Gastroesophageal sphincter (tissue), 4 donors: ENCODE measurements at places on chromosomes 1 and 21.

GRCh38 chr1:40980068-40980452 is 564 bp downstream of the CTPS1 start:
- peaks cover 62% of the 10 kb centered on the region for H3K4me1 ChIP-seq
- ATAC-seq, result peak; percentile 38
- peak overlapping the region; percentile 93 for H3K27ac ChIP-seq
- H3K36me3 ChIP-seq, result peaks cover 12% of the 10 kb centered on the region
- H3K27me3 ChIP-seq, result no peaks in the 10 kb centered on the region

- no peaks in the 10 kb centered on the region for H3K4me1 ChIP-seq
- H3K27me3 ChIP-seq, result peaks cover 31% of the 10 kb centered on the region
- ATAC-seq, result peak; percentile 72
- peaks cover 35% of the 10 kb centered on the region for H3K36me3 ChIP-seq
These were observed 6.8 kb upstream of the ACKR1 start for GRCh38 chr1:159197561-159198557.

GRCh38 chr1:116498789-116499628 is 71.8 kb downstream of the CD58 start:
- no peaks in the 10 kb centered on the region for H3K27me3 ChIP-seq
- no peaks in the 10 kb centered on the region for H3K36me3 ChIP-seq
- no peak overlapping the region for H3K27ac ChIP-seq

DNA sequence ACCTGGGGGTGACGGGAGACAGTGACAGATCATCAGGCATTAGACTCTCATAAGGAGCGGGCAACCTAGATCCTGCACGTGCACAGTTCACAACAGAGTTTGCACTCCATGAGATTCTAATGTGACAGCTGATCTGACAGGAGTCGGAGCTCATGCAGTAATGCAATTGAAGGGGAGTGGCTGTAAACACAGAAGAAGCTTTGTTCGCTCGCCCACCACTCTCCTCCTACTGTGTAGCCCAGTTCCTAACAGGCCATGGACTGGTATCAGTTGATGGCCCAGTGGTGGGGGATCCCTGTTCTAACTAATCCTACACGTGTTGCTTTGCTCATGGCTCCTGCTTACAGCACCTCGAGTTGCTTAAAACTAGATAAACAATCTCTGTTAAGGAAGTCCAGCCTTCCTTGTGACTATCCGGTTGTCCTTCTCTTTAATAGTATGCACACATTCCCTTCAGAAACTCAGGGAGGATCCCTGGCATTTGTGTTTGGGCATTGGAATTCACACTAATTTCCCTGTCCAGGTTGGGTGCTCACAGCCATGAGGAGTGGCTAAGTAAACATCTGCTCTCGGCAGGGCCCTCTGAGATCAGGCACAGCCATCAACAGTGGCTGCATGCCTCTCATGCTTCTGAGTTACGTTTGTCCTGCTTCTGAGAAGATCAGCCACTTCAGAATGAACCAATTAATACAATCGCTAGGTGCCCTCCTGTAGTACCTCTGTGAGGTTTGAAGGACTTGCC is 21.1 kb upstream of the F3 start:
- H3K4me3 ChIP-seq, result no peak overlapping the region
- H3K27ac ChIP-seq, result no peak overlapping the region

GRCh38 chr1:64941461-64942117 is 24.8 kb downstream of the JAK1 start:
- ATAC-seq, result no peak
- no peak overlapping the region for H3K4me3 ChIP-seq
- no peaks in the 10 kb centered on the region for H3K36me3 ChIP-seq
- no peak overlapping the region for H3K27ac ChIP-seq
- H3K27me3 ChIP-seq, result no peaks in the 10 kb centered on the region

- no peak overlapping the region for H3K4me3 ChIP-seq
- H3K27ac ChIP-seq, result no peak overlapping the region
- H3K36me3 ChIP-seq, result no peaks in the 10 kb centered on the region
- H3K27me3 ChIP-seq, result peaks cover 18% of the 10 kb centered on the region
These were observed 18.6 kb downstream of the CD247 start for GRCh38 chr1:167499664-167500101.

DNA sequence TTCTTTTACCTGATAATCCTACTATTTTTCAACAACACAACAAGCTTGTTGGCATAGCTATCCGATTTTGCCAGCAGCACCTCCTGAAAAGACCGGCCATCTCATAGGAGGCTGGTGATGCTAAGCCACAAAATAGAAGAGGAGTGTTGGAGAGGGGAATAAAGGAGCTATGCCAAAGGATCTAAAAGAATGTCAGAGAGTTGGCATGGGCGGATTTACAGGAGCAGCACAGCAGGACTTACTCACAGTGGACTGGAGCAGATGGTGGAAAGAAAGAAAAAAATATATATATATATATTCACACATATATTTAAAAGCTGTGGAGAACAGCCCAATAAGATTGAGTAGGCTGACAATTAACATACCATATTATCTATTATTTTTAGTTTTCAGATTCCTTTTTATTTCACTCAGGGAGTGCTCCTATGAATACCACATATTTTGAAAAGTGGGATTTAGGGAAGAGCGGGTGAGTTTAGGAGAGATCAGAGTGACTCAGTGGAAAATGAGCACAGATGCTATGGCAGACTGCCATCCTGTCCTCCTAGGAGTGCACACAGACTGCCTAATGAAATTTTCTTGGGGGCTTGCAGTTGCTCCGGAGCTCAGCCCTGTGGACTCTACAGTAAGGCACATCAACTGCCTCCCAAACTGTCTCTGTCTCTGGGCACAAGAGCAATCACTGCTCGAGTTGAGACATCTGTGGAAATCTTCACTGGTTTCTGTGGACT is 394.4 kb upstream of the CHRM3 start:
- H3K27me3 ChIP-seq, result no peaks in the 10 kb centered on the region
- no peak for ATAC-seq
- H3K4me3 ChIP-seq, result no peak overlapping the region
- H3K36me3 ChIP-seq, result no peaks in the 10 kb centered on the region

DNA sequence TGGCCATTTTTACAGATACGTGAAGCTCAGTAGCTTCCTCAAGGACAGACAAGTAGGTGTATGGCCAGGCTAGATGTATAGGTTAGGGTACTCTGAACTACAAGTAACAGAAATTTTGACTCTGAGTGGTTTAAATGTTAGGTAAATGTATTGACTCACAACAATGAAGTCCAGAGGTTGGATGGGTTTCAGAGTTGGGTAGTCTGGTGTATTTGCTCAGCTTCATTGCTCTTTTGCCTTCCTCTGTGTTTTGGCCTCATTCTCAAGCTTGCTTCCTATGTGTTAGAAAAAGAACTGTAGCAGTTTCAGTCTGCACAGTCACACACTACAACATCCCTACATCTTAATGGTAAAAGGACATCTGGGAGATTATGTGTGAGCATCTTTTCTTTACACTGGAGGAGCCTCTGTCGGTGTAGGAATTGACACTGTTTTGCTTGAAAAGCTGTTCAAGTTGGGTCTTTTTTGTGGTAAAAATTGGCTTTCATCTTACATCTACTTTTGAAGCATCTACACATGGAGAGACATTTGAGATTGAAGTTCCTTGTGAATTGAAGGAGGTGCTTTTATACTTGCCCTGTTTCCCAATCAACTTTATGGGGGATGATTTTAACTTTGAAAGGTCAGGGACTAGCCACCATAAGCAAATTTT is 64.4 kb downstream of the MAST2 start:
- no peak for ATAC-seq
- no peaks in the 10 kb centered on the region for H3K27me3 ChIP-seq
- H3K4me3 ChIP-seq, result no peak overlapping the region
- H3K36me3 ChIP-seq, result no peaks in the 10 kb centered on the region

- no peaks in the 10 kb centered on the region for H3K27me3 ChIP-seq
- peaks cover 6% of the 10 kb centered on the region for H3K4me1 ChIP-seq
- H3K36me3 ChIP-seq, result no peaks in the 10 kb centered on the region
- H3K4me3 ChIP-seq, result no peak overlapping the region
These were observed 83.7 kb upstream of the LRRC8D start for GRCh38 chr1:89736937-89737733.

DNA sequence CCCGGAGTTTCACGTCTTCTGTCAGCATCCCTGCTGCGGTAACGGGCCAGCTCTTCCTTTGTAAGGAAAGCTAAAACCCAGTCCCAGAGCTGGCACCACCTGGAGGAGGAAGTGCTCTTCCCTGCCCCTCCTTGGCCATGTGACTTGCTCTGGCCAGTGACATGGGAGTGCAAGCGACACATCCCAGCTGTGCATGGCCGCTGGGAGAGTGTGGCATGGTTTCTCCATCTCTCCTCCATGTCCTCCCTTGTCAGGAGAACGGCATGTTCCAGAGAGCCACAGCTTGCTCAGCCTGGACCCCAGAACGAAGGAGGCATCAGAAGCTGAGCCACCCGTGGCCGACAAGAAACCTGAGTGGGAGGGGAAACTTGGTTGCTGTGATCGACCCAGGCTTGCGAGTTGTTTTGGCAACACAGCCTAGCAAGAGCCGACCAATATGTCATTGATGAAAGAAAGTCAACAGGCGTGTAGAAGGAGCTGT is 2.7 kb upstream of the PRXL2B start:
- peaks cover 42% of the 10 kb centered on the region for H3K4me1 ChIP-seq
- H3K27ac ChIP-seq, result no peak overlapping the region
- H3K4me3 ChIP-seq, result no peak overlapping the region
- H3K27me3 ChIP-seq, result peaks cover 23% of the 10 kb centered on the region
- peaks cover 5% of the 10 kb centered on the region for H3K36me3 ChIP-seq

DNA sequence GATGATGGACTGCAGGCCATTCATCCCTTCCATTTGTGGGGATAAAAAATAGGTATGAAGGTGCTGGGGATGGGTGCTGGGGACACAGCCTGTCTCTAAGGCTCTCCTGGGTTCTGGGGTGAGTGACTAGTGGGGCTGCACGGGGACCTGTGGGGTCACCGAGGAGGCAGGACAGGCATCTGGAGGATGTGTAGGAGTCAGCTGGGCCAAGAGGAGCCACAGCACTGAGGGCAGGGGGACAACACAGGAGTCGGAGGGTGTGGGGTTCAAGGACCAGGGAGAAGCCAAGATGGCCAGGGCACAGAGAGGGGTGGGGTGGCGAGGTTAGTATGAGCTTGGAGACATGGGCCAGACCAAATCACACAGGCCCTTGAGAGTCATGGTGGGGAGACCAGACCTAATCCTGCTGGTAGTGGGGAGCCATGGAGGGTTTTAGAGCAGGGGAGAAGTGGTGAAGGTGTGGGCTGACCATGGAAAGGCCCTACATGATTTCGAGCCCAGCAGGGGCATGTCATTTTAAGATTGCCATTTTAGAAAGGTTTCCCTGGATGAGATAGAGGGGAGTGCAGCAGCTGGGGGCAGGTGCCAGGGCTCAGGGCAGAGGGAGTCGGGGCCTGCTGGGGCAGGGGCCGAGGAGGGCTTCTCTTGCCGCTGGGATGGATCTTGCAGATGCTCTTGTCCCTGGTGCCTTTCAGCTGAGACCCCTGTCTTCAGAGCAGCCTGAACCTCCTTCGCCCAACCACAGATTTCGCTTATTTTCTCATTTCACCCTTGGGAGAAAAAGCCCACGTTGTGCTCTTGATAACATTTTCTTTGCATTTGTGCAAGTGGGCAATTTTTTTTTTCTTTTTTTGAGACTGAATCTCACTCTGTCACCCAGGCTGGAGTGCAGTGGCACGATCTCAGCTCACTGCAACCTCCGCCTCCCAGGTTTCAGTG is 22.7 kb downstream of the SERINC2 start:
- peaks cover 4% of the 10 kb centered on the region for H3K27me3 ChIP-seq
- no peak overlapping the region for H3K27ac ChIP-seq
- no peaks in the 10 kb centered on the region for H3K4me1 ChIP-seq
- H3K4me3 ChIP-seq, result no peak overlapping the region
- H3K36me3 ChIP-seq, result no peaks in the 10 kb centered on the region
- ATAC-seq, result no peak

- H3K27ac ChIP-seq, result no peak overlapping the region
- no peak for ATAC-seq
- H3K4me1 ChIP-seq, result no peaks in the 10 kb centered on the region
- no peaks in the 10 kb centered on the region for H3K36me3 ChIP-seq
- H3K4me3 ChIP-seq, result no peak overlapping the region
- H3K27me3 ChIP-seq, result peaks cover 27% of the 10 kb centered on the region
These were observed 13.6 kb downstream of the RD3 start for GRCh38 chr1:211478376-211478775.

GRCh38 chr1:53142226-53142853 is at the start of gene SLC1A7:
Gene SLC1A7, minus strand, starts transcription at chr1:53142638. Its CDS starts 189 bp downstream, at chr1:53142449.
- no peak for ATAC-seq
- H3K27me3 ChIP-seq, result no peaks in the 10 kb centered on the region
- H3K27ac ChIP-seq, result peak within 1 kb of the TSS; percentile 33
- no peaks in the 10 kb centered on the region for H3K36me3 ChIP-seq
- no peak within 1 kb of the TSS for H3K4me3 ChIP-seq

DNA sequence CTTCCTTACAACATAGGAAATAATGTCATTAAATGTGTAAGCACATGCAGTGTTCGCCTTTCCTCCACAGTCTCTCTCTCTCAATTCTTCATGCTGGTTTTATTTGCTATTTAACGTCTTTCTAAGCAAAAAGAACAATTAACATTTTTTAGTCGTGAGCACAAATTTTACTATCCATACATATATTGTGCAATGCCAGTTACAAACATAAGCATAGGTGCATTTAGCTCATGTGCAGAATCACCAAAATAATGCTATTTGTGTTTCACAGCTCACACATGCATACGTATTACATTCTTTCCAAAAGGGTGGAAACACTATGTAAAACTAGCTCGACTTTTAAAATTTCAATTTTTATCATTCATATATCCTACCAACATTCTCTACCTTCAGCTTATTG is 52.1 kb downstream of the MROH9 start:
- no peaks in the 10 kb centered on the region for H3K27me3 ChIP-seq
- no peak overlapping the region for H3K4me3 ChIP-seq
- H3K27ac ChIP-seq, result no peak overlapping the region
- ATAC-seq, result no peak
- no peaks in the 10 kb centered on the region for H3K4me1 ChIP-seq

DNA sequence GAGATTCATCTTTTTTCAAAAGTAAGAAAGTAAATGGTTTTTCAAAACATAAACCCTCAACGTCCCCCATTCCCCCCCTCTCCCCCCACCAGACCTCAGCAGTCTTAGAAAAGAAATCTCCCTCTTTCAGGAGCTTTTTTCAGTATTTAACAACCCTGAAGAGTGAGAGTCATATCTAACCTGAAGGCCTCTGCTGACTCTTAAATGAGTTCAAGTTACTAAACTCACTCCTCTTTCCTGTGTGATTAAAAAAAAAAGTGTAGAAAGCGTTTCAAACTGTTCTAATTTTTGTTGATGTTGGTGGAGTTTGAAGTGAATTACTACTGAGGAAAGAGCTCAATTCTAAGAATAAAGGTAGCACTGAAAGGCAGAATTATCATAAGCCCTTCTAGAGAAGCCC is 93.7 kb downstream of the VAV3 start:
- H3K27ac ChIP-seq, result no peak overlapping the region
- H3K4me3 ChIP-seq, result no peak overlapping the region
- no peaks in the 10 kb centered on the region for H3K36me3 ChIP-seq
- no peak for ATAC-seq

DNA sequence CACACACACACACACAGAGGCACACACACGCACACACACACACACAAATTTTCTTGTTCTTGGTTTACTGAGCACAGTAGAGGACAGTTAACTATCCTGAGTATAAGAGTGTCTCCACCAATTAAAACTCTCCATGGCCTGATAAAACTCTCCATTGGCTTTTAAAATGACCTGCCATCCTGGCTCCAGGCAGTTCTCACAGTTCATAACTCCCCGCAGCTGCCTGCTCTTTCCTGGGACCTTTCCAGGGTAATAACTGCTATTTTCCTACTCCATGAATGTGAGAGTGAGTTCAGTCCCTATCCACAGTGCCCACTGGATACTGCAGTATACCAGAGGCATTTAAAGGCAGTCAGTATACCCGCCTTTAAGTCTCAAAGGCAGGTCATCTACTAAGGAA is 351.5 kb downstream of the PLPP3 start:
- H3K36me3 ChIP-seq, result no peaks in the 10 kb centered on the region
- no peak for ATAC-seq
- no peaks in the 10 kb centered on the region for H3K4me1 ChIP-seq
- no peaks in the 10 kb centered on the region for H3K27me3 ChIP-seq
